Activated naive CD4-positive, alpha-beta T cell (primary cell): ENCODE measurements at places on chromosomes 11 and 22.

DNA sequence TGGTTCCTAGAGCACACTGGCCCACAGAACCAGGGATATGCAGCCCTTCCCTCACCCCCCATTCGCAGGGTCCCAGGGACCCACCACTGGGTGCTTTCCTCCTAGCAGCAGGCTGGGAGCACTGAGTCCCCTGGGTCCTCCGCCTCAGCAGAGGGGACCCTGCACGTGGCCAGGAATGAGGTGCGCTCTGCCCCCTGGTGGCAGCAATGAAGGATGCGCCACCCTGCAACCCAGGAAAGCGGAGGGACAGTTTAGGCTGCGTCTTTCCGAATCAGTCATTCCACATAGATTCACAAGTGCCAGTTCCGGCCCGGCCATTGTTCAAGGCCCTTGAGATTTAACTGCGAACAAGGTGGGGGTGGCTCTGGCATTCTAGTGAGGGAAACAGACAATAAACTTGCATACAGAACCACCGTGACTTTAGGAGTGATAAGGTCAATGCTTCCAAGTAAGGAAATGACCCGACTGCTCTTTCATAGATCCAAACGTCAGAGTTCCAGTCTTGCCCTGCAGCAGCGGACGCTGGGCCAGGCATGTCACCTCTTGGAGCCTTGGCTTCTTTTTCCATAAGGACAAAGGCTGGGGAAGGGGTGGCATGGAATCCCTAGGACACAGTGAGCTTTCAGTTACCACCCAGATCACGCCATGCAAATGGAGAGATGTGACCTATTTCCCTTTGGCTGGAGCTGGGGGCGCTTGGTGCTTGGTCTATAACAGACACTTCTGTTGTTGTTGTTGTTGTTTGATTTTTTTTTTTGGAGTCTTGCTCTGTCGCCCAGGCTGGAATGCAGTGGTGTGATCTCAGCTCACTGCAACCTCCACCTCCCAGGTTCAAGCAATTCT, 7.7 kb downstream of the RIN1 start:
- peak; percentile 62 for DNase-seq

- peak; percentile 69 for DNase-seq
Measured at GRCh38 chr22:50185375-50186087, at the start of gene TRABD. Gene TRABD, plus strand, starts transcription at chr22:50185913. Its CDS starts 7,148 bp downstream, at chr22:50193061.

DNA sequence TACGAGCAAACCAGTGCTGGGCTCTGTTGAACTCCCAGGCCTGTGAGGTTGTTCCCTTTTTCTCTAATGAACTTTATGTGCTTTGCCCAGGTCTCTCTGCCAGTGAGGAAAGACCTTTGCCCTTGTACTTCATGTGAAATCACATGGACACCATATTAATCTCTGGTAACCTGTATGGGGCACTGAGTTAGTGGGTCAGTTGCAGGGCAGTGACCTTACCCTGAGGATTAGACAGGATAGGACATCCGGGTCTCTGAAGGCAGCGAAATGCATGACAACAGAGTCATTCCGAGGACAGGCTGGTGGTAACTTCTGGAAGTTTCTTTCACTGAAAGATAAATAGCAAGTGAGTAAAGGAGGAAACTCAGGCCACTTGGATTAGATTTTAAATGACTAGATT, 93.7 kb downstream of the ZBTB16 start:
- DNase-seq, result no peak

DNA sequence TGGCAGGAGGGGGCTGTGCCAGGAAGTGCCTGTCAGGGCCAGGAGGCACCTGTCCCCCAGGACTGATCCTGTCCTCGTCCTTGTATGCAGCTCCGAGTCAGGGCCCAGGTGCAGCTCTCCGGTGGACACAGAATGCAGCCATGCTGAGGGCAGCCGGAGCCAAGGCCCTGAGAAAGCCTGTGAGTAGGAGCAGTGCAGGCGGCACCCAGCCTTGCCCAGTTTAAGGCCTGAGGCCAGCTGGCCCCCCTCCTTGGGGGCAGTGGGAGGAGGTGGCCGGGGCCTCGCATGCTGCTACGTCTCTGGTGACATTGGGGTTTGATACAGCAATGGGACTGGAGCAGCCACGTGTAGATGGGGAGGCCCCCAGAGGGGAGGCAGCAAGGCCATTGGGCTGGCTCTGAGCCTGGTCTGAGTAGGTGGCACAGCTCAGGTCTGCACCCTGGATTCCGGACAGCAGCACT, 34.9 kb downstream of the SBF1 start:
- DNase-seq, result no peak

GRCh38 chr11:121958971-121959325, 157.1 kb downstream of the BLID start:
- DNase-seq, result no peak

DNA sequence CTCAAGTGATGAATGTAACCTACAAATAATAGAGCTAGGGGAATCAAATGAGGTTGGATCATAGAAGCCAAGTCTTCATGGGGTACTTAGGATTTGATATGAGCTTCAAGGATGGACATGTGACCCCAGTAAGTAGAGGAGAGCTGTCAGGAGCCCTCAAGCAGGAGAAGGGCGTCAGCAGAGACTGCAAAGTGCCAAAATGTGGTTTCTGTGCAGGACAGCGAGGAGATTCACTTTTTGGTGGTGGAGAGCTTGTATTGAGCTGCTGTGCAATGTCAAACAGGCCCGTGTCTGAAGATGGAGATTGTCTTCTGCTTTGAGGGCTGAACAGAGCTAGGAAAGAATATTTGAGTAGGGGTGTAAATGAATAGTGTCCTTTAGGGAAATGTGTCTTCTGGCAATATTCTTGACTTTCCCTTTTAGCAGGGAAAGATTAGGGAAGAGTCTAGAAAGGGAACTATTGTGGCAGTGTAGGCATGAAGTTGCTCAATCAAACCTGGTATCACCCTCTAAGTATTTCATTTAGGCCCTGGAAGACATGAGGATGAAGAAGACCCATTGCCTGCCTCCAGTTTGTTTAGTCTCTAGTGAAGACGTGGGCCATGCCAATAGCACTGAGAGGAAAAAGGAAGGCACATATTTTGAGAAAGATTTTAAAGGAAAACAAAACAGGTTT, 31.2 kb upstream of the SORL1-AS1 start:
- DNase-seq, result no peak

- DNase-seq, result no peak
Measured at GRCh38 chr11:123145661-123146060, 49.4 kb downstream of the CLMP start.

- no peak for DNase-seq
Measured at GRCh38 chr11:117934526-117935307, 5.5 kb upstream of the TMPRSS13 start.

DNA sequence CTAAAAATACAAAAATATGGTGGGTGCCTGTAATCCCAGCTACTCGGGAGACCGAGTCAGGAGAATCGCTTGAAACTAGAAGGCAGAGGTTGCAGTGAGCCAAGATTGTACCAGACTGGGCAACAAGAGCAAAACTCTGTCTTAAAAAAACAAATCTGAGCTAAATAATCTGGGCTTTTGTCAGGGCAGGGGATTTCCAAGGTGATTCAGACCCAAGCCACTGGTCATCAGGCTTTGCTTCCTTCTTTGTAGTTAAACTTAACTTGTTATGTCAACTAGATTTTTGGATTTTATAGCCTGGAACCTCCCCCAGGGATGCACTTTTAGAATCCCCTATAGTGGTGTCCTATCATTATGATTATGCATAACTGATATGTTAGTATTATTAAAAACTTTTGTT, 27.0 kb upstream of the SLC22A8 start:
- DNase-seq, result no peak

GRCh38 chr22:41229730-41230400, 10.9 kb downstream of the CHADL start:
- DNase-seq, result no peak

DNA sequence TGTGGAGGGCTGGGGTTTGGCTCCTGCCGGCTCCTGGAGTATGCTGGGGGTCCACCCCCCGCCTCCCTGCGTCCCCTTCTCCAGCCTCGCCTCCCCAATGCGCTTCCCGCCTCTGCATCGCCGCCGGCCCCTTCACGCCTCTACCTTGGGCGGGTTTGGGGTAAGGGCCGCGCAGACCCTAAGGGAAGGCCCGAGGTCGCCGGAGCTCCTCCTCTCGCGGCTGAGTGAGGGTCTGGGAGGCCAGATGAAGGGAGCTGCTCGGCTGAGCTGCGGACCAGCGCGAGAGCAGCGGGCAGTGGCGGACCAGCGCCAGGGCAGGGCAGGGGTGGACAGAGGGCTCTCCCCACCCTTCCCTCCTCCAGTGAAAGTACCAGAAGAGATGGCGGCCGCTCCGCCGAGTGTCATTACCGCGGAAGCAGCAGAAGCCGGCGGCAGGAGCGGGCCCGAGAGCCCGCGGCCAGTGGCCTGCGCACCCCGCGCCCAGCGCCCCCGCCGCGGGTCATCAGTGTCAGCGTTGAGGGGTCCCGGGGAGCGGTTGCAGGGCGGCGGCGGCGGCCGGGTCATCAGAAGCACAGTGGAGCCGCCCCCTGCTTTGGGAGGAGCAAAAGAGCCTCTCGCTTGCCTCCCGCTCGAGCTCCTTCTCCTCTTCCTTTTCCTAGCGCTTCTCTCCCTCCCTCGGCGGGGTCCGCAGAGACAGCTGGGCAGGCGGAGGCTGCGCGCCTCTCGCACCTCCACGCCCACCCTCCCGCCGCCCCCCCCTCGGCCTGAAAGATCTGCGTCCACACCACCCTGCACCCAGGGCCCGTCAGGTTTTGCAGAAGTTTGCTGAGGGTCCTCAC, 255.6 kb upstream of the CADM1 start:
- DNase-seq, result no peak

GRCh38 chr11:12077535-12078280, 32.7 kb upstream of the MICAL2 start:
- no peak for DNase-seq

- DNase-seq, result no peak
Measured at GRCh38 chr11:92758241-92758780, 211.1 kb upstream of the MTNR1B start.

DNA sequence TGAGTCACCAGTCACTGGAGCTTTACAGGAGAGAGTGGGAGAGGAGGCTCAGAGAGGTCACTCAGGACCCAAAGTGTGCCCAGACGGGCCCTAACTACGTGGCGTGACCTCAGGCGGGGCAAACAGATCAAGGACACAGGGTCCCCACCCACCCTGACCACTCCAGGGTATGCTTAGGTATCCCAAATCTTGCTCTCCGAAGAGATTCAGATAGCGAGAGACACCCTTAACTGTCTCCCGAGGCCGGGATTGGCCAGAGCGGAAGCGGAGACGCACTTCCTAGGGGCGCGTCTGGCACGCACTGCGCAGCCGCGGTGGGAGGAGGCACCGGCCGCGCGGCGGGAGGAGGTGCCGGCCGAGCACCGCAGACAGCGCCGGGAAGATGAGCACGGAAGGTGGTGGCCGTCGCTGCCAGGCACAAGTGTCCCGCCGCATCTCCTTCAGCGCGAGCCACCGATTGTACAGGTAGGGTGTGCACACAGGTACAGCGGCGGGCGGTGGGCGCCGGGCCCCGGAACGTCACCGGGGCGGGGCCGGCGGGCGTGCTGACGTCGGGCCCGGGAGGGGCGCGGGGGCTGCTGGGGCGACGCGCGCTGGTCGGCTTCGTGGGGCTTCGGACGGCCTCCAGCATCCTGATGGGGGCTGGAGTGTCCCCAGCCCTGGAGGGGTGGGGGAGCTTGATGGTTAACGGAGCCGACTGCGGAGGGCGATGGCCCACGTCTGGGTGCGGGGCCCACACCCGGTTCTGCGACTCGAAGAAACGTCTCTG, at the start of gene PTS:
Gene PTS (plus strand): TSS at position 367 of the 769 bp plus-strand sequence. CDS start 16 bp downstream, at position 383.
- DNase-seq, result peak; percentile 55

GRCh38 chr22:26570115-26570514, 19.8 kb downstream of the TPST2 start:
- DNase-seq, result no peak

DNA sequence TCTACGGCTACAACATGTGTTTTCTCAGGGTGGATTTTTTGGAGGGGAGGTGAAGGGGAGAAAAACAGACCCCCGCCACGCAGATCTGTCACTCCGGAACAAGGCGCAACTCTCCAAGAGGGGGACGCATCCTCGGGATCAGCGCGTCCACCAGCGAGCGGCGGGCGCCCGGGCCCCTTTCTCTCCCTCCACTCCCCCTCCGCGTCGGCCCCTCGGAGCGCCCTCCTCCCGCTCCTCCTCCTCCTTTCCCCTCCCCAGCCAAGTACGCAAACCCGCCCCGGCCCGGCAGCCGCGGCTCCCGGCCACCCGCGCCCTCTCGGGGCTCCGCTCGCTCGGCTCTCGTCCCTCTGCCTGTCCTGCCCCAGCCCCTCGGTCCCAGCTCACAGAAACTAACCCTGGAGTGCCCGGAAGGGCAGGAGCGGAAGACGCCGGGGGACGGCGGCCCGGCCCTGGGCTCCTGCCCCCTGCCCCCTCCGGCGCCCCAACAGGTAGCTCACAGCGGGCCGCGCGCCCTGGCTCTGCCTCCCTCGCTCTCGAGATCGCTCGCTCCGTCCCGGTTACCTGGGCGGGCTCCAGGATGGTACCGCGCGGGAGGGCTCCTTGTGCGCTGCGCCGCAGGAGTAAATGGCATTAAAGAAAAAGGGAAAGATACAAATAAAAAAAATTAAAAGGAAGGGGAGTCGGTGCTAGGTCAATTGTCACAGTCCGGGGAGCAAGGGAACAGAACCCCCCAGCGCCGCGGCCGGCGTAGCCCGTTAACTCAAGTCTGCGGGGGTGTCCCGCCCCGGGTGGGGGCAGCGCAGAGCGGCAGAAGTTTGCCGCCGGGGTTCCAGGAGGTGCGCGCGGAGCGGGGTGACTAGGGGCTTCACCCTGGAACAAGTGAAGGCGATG, 131.4 kb upstream of the C11orf58 start:
- DNase-seq, result no peak

- no peak for DNase-seq
Measured at GRCh38 chr11:117992620-117993019, 6.4 kb downstream of the IL10RA start.

DNA sequence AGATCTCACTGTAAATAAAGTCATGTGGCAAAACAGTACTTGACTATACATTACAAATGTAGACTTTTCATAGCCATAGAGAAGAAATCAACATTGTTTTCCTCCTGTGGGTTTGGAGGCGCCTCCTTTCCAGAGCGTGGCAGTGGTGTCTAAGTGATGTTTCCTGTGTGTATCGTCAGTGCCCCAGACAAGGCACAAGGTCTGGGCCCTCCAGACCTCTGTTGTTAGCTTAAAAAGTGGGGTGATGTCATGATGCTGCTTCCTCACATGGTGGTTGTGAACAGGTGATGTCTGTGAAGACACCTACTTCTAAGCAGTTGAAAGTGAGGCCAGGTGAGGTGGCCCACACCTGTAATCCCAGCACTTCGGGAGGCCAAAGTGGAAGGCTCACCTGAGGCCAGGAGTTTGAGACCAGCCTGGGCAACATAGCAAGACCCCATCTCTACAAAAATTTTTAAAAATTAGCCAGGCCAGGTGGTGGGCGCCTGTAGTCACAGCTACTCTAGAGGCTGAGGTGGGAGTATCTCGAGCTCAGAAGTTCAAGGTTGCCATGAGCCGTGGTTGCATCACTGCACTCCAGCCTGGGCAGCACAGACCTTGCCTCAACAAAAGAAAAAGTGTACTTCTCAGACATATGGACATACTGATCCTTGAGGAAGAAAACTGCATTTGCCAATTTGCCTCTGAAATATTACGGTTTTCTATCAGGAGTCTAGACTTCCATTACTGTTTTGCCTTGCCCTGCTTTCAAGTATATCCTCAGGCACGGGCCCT, 15.7 kb downstream of the NUP50 start:
- DNase-seq, result peak; percentile 15

- no peak for DNase-seq
Measured at GRCh38 chr11:111522426-111522825, 7.8 kb downstream of the HOATZ start.

- no peak for DNase-seq
Measured at GRCh38 chr22:33405194-33405593, 347.0 kb upstream of the SYN3 start.

- no peak for DNase-seq
Measured at GRCh38 chr22:44133901-44134571, 46.7 kb upstream of the PARVG start.
